NCI-H510A treated with DMSO at 0.1 percent for 48 hours (cell line): ENCODE measurements at places on chromosomes 16 and 17.

GRCh38 chr16:74888888-74889287, 96.0 kb downstream of the WDR59 start:
- no peak for DNase-seq

GRCh38 chr17:50203604-50204345, 2.3 kb upstream of the COL1A1 start:
- DNase-seq = no peak

DNA sequence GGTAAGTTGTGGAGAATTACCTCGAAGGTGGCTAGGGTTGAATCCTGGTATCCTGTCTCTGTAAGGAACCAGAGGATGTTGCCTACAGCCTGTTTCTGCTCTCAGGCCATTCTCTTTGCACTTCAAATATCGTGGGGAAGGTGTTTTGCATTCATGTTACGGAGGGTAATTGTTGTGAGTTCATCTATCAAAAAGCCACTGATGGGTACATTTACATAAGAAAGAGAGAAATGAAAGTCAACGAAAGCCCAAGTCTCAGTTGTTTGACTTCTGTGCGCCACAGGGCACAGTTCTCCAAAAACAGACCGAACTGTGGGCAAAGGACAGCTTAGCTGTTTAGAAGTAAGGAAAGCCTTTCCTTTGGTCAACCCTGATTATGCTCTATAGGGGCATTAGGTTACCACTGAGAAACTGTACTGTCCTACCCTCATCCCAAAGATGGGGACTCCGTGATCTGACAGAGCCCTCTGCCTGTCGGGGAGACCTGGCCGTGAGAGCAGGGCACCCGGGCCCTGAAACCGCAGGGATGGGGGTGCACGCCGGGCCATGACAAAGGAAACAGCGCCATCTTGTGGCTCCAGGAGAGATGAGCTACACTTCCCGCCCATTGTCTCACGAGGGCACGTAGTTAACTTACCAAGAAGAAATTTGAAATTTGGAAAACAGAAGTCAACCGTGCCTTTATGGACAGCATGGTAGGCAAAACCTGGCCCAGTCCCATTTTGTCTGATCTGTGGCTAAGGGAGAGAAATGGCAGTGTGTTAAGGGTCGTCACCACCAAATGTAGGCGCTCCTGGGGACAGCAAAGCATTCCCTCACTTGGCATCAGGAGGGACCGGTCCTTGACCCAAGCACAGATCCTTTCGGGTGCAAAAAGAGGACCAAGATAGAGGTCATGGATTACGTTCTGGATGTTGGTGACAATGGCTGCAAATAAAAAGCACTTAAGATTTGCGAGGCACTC, 74.5 kb upstream of the DYNLRB2 start:
- peak; percentile 60 for DNase-seq

DNA sequence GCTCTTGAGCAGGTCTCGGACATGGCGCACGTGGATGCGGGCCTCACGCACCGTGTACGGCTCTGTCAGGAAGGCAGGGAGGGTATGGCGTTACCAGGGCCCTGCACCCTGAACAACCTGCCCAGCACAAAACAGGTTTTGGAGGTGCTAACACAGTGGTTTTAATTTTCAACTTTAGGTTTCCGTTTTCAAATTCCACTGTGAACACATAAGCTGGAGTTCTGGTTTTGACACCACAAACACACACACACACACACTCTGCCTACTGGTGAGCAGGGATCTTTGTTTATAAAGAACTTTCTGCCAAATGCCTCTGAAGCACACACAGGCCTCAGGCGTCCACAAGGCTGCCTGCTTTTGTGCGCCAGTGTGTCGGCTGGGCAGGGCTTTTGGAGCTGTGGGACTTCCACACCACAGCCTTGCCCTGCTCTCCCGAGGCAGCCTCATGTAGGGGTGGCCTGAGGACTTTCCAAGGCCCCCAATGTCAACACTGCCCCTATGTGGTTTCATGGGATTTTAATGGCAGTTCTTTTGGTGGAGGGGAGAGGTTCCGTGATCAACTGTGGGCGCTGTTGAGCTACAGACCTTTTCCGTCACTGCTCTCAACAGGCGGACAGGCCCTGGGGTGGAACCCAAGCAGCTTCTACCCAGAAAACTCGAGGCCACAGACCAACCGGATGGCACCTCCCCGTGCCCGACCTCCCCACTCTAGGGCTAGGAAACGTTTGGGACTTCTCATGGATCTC, 9.4 kb downstream of the CLUH start:
- no peak for DNase-seq

- no peak for DNase-seq
Observed at GRCh38 chr17:80742581-80743180, 198.0 kb downstream of the RPTOR start.

DNA sequence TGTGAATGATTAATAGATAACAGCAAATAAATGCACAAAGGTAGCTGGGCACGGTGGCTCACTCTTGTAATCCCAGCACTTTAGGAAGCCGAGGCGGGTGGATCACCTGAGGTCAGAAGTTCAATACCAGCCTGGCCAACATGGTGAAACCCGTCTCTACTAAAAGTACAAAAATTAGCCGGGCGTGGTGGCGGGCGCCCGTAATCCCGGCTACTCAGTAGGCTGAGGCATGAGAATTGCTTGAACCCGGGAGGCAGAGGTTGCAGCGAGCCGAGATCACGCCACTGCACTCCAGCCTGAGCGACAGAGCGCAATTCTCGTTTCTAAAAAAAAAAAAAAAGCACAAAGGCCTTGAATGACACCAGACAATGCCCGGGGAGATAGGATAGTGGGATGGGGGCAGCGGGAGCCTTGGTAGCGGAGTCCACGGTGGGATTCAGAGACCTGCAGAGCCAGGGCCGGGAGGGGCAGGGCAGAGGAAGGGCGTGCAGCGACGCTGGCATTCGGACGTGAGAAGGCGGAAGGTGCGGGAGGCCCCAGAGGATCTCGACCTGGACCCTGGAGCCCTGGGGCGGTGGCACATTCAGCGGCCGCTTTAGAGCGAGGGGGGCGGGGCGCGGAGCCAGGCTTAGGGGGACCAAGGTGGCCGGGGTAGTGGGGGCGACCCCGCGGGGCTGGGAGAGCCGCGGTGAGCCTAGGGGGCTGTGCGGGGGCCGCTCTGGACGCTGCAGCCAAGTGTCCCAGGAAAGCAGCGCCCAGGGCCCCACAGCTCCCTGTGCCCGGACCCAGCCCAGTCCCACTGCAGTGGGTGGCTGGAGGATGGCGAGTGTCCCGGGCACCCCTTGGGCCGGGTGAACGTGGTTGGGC, 999 bp upstream of the FLYWCH2 start:
- DNase-seq = no peak

GRCh38 chr17:40738553-40738952, 16.6 kb downstream of the KRT25 start:
- no peak for DNase-seq

DNA sequence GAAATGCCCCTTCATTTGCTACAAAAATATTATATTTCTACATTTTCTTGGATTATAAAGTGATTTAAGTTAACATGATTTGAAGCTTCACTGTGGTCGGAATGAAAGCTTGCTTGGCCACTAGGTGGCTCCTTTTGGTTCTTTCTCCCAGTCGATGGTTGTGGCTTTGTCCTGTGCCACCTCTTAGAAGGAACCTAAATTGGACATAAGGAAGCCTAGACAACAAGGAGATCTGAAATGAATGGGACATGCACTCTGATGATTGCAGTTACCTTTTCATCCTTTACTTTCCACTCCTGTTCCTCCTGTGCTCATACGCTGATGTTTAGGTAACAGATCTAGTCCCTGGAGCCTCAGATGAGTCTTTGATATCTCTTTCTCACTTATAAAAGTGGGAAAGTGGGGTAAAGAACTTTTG, 39.2 kb downstream of the FTO start:
- peak; percentile 13 for DNase-seq

GRCh38 chr16:12191102-12191501, 214.6 kb downstream of the SNX29 start:
- peak; percentile 33 for DNase-seq

GRCh38 chr17:80356231-80356856, 58.6 kb upstream of the ENDOV start:
- no peak for DNase-seq

DNA sequence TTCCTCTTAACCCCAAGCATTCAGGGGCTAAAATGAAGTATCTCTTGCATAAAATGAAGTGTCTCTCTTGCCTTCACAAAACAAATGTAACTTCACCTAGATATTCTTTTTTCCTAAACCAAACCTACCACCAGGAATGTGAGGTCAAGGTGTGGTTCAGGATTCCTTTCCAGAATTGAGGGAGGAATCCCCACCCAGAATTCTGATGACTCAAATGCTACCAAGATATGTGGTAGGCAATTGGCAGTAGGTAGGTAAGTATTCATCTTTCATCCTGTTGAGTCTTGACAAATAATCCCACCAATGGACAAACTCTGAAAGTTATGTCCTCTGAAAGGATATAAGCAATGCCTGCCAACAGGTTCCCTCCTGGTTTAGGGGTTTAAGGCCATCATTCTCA, 26.2 kb downstream of the TRIM16 start:
- no peak for DNase-seq

- DNase-seq = no peak
Observed at GRCh38 chr16:28320741-28321140, 28.4 kb downstream of the SBK1 start.

- peak; percentile 73 for DNase-seq
Observed at GRCh38 chr16:23357761-23358290, 55.7 kb downstream of the SCNN1B start.

DNA sequence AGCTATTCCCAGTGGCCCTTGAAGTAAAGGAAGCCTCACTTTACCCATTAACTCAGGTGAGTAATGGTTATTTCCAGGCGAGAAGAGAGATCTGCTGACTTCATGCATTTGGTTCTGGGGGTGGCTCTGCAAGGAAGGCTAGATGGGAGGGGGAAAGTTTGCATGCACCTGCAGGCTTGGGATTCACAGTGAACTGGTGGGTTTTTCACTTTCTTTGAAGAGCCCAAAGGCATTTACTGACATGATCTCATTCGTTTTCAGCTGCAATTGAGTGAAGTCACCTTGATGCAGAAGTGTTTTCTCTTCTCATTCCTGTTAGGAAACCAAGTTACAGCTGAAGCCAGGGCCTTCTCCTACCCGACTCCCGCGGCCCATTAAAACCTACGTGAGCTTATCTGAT, 131.0 kb upstream of the N4BP1 start:
- DNase-seq = no peak

GRCh38 chr16:50901062-50901461, 159.2 kb downstream of the CYLD start:
- DNase-seq = no peak

- peak; percentile 41 for DNase-seq
Observed at GRCh38 chr17:42517516-42517915, 18.5 kb upstream of the NAGLU start.

- no peak for DNase-seq
Observed at GRCh38 chr17:14557480-14557879, 256.6 kb downstream of the HS3ST3B1 start.

- no peak for DNase-seq
Observed at GRCh38 chr17:364308-364707, 11.7 kb upstream of the RPH3AL start.

- no peak for DNase-seq
Observed at GRCh38 chr17:47697906-47698711, 4.1 kb downstream of the TBKBP1 start.

- DNase-seq = no peak
Observed at GRCh38 chr16:23863511-23864422, 28.0 kb downstream of the PRKCB start.

- DNase-seq = peak; percentile 46
Observed at GRCh38 chr17:31388770-31389656, 2.5 kb upstream of the RAB11FIP4 start.

DNA sequence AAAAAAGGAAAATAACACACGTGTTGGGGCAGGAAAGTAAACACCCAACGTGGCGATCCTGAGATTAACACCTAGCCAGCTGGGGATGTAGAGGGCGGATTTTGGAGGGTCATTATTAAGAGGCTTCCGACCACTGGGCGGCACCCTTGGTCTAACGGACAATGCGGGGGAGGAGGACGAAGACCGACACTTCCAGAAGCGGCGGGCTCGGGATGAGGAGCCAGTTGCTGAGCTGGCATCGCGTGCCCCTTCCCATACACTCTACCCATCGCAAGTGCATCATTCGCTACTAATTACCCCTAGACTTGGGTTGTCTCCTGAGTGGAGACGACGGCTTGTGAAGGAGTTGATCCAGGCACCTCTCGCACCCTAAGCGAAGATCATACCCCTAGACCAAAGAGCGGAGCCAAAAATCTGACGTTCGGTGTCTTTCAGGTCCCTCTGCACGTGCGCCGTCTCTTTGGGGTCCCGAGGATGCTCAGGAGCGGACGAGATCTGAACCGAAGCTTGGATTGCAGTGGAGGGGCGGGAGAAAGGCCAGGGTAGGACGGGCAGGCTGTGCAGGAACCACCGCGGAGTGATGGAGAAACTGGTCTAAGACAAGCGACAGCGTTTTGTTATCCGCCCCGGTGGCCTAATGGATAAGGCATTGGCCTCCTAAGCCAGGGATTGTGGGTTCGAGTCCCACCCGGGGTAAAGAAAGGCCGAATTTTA, 17.6 kb downstream of the ZNF213 start:
- DNase-seq = peak; percentile 84

GRCh38 chr17:80191865-80192661, 22.2 kb downstream of the CARD14 start:
- no peak for DNase-seq

GRCh38 chr16:60337671-60338070, 1603.6 kb upstream of the GOT2 start:
- DNase-seq = no peak

DNA sequence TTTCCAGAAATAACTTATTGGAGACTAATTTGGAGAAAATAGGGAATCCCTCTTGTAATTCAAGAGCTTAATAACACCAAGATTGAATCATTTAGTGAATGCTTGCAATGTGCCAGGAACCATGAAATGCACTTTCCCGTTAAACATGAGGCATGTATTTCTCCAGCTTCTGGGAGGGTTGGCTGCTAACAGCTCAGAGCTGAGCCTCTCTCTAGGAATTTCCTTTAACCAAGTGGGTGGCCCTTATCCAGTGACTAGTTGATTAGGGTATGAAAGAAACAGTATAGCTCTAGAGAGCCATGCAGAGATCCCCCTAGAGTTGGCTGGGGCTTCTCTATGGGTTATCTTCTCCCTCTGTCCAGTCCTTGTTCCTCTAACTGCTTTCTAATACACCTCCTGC, 356.4 kb upstream of the GOT2 start:
- DNase-seq = no peak

DNA sequence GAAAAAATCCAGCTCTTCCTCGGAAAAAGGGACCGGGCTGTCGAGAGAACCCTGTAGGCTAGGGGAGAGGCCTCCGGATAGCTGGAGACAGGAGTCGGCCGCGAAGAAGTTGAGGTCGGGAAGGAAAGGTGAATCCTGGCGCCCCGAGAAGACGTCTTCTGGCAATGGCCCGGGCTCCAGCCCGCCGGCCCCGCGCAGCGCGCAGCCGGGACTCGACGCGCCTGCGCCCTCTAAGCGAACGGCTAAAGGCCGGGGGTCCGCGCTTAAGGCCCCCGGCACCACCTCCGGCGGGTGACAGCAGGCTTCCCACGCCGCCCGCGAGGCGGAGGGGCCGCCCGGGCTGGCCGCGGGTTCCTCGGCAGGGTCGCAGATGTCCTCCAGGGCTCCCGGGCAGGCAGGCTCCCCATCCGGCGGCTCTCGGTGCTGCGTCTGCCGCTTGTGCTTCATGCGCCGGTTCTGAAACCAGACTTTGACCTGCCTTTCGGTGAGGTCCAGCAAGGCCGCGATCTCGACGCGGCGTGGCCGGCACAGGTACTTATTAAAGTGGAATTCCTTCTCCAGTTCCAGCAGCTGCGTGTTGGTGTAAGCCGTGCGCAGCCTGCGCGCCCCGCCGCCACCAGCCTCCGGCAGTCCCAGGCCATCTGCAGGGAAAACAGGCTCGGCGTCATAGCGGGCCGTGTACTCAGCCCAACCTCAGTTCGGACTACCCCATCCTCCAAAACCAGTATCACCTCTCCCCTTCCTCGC, 1.6 kb downstream of the HOXB2 start:
- DNase-seq = no peak
